ENCODE measurements at places on chromosomes 12 and 14. TPM values are rescaled to one million over a fixed set of nuclear protein-coding genes. Genes with fewer than 3 reads are reported as not detected.

- no peak for DNase-seq
Measured at GRCh38 chr14:52094546-52095271, 25.9 kb upstream of the NID2 start.

DNA sequence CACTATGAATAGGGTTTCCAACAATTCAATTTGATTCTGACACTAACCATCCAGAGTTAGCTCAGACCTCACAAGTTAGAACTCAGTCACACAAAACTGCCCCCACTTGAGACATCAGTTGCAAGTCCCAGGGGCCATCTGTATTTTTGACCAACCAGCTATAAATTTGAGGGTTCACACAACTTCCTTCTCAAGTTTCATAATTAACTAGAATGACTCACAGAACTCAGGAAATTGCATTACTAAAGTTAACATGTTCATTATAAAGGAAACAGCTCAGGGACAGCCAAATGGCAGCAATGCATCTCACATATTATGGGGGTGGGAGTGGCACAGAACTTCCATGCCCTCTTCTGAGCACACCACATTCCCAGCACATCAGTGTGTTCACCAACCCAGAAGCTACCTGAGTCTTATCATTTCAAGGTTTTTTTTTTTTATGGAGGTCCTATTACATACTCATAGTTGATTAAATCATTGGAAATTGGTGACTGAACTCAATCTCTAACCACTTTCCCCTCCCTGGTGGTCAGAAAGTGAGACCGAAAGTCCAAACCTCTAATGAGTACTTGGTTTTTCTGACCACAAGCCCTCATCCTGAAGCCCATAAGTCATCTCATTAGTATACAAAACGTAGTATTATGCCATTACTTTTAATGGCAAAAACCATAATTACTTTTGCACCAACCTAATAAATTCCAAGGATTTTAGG lies 1721.5 kb upstream of the SEL1L start:
- DNase-seq, result no peak

The ARHGAP9 gene
- total RNA-seq, result 101 TPM

DNA sequence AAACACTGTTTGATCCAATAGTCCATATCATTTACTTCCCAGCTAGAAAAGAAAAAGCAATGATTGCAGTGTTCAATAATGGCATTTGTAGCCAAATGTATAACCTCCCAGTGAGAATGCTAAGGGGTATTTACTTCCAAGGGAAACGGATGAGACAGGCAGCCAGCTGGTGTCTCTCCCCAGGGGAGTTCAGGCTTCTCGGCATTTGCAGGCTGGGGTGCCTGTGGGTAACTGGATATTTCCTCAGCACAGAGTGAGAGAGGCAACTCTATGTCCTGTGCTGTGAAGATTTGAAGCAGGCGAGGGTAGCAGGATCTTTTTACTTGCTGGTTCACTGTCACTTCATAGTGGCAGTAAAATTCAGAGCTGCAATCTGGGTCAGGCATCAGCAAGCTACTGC lies 1455.6 kb upstream of the TMEM132C start:
- no peak for DNase-seq

DNA sequence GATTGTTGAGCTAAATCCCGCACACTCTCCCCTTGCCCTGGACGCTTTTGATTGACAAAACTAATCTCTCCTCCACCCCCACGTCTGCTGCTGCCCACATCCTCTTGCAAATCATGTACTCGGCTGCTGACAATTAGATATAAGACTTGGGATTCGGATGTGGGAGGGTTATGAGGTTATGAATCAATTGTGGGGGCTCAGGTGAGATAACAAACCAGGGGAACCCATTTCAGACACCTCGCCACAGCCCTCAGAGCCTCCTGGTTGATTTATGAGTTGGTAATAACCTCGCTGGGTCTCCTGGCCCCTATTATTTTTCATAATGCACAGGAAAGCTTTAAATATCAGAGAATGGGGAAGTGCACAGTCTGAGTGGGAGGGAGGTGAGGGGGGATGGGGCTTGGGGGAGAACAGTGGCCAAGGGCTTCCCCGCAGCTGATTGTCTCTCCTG lies 449.9 kb downstream of the DPF3 start:
- DNase-seq, result peak; percentile 66
